ENCODE measurements at places on chromosomes 3 and 15.

- no peak for DNase-seq
These were observed 231.4 kb downstream of the CDIN1 start for GRCh38 chr15:36810656-36811449.

- no peak for DNase-seq
These were observed 11.6 kb upstream of the SPSB4 start for GRCh38 chr3:141039589-141039988.

DNA sequence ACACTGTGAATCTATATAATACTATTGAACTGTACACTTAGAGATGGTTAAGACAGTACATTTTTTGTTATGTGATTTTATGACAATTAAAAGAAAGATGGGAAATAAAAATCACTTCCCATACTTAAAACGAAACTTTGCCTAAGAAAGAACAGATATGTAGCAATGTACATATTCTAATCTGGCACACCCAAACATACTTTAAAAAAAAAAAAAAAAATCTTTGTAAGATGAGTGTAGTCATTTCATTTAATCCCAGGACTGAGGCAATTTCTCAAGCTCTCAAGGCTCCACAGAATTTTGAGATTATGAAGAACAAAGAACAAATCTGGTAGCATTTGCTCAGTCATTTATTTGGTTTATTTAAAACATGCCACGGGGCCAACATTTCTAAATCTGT lies 40.3 kb upstream of the FEZF2 start:
- no peak for DNase-seq

- no peak for DNase-seq
These were observed 119.5 kb upstream of the CNTN6 start for GRCh38 chr3:973340-973739.

DNA sequence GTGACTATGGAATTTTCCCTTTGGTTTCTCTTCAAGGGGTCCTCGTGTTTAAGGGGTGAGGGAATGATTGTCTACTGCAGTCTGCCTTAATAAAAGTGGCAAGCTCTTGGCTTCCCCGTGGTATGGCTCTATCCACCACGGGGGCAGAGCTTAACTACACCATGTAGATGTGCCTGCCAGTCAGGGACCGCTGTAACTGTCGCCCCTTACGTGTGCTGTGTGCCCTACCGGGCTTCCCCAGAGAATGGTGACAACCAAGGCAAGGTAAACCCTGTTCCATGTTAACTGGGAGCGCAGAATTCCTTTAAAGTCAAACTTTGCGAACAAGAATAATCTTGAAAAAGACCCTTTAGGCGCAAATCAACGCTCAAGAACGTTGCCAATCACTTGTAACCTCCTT lies 966 bp upstream of the C3orf80 start:
- no peak for DNase-seq

DNA sequence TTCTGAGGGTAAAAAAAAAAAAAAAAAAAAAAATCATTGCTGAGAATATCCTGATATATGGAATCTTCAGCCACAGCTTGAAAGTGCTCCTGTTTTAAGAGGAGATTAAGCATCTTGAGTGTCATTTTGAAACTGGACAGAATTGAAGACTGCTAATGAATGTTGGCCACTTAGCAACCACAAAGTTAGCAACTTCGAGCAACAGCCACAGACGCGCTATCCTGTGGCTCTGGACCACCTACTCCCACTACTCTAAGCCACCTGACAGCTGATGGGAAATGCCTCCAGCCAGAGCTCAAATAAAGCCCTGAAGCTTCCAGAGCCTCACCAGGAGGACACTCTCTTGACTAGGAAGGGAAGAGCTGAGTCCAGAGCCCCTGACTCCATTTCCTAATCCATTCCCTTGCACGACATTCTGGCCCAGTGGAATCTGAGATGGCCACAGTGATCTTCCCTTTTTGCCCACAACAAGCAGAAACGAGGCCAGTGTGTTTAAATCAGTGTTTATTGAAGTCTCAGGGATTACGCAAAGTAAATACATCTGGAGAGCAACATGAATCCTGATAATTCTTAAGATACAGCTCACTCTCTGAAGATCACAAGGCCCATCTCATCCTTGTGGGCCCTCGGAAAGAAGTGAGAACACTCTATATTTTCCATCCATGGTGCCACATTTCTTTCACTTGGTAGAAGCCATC lies 58.6 kb downstream of the TMEM212 start:
- no peak for DNase-seq

DNA sequence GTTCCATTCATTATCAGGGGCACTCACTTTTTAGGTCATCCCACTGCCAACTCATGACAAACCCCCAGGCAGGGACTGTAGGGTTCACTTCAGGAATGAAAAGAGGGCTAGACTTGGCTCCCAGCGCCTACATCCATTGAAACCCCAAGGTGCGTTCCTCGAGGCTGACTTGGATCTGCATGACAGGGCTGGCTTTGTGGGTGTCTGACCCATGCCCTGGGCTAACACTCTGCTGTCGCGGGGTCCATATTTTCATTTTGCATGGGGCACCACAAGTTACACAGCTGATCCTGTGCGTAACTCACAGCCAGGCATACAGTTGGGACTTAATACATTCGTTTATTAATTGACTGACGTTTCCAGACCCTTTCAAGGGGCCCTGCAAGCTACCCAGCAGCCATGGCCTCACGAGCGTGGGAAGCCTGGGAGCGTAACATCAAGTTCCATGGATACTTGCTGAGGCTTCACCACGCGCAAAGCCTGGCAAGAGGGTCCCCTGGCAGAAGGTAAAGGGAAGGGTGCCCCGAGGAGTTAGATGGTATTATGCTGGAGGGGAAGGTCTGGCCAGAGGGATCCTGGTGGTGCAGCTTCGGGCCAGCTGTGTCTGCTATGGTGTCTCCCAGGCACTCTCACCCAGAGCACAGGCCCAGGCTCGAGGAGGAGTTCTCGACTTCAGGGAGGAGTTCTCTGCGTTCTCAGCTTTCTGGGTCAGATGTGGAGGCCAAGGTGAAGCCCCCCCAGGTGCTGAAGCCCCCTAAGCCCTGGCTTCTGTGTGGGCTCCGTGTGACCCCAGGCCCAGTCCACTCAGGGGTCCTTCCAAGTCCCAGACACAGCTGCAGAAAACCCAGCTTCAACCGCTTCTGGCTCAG lies 85.4 kb downstream of the ADAMTS17 start:
- no peak for DNase-seq

GRCh38 chr3:142624341-142625152 lies 28.4 kb downstream of the PLS1 start:
- DNase-seq = no peak

DNA sequence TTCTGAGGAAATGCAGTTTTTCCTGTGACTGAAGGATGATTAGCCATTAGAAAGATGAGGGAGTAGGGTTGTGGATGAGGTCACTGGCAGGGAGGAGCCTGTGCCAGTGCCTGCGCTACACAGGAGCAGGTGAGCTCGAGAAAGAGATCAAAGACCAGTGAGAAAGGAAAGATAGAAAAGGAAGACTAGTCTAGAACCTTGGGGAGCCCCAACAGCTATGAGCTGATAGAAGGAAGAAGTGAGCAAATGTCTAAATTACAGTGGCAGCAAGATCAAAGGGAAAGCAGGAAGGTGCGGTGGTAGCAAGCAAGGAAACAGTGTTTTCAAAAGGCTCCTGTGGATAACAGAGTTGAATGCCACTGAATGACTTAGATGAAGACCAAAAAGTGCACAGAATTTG lies 39.6 kb downstream of the LNP1 start:
- DNase-seq = no peak

DNA sequence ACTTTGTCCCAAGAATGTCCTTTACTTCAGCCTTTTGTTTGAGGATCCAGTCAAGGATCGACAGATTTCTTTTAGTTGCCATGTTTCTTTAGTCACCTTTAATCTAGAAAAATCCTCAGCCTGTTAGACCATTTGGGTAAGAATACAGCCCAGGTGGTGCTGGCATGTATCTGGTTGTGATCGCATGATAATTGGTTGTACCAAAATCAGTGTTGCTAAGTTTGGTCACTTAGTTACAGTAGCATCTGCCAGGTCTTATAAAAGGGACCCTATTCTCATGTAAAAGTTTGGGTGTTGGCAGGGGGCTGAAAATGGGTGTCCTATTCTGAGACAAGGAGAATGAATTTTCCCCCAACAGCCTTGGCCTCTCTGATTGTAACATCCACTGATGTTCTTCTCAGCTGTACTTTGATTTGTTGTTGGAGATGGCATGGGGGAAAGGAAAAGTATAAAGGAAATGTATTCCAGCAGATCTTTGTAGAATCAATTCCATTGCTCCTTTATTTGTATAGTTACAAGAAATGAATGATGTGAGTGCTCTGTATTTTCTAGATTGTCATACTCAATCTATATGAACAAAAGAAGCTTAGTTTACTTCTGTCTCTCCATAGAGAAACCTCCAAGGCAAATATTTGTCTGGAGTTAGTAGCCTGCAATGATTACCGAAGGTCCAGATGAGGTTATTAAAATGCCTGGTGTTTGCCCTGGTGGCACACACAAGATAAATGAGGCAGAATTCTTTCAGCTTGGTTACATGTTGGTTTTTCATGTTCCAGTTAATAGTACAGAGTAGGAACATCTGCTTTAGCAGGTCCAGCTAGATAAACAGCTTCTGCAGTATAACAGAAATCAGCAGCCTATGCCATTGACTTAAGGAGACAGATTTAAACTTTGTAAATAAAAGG lies 65.7 kb downstream of the CMTM8 start:
- no peak for DNase-seq

- no peak for DNase-seq
These were observed 266.2 kb upstream of the ROPN1 start for GRCh38 chr3:124258057-124258500.

DNA sequence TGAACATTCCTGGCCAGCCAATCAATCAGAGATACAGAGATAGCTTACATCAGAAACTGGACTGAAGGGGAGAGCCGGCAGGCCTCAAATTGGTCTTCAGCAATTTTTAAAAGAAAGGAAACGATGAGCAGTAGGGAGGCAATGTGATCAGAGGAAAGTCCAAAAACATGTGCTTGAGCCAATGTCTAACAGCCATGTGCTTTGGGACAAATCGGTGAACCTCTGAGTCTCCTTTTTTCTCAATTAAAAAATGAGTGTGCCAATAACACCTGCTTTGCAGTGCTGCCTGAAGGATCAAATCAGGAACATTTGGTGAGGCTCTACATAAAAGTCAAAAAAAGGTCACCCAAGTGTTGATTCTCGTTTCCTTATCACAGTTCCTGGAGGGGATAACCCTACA lies 7.4 kb upstream of the EIF4E3 start:
- DNase-seq = no peak

GRCh38 chr3:50326182-50326541 lies 1.9 kb downstream of the TUSC2 start:
- DNase-seq = no peak

- DNase-seq = no peak
These were observed 15.1 kb downstream of the AVEN start for GRCh38 chr15:34023907-34024306.

DNA sequence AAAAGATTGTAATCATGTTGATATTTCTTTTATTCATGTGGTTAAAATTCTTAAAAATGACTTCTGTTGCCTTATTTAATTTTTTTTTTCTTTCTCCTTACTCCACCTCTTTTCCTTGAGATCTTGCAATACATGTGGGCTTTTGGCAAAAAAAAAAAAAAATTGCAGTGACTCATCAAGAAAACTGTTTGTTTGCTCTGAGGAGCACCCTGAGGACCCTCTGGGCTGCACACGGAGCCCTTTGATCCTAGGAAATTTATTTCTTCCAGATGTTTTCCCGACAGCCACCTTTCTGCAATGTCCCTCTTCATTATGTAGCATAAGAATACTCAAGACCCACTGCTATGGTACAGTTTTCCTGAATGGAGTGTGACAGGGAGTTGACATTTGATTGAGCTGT lies 371.7 kb downstream of the ZBTB20 start:
- no peak for DNase-seq

GRCh38 chr3:34256021-34256420 lies 457.6 kb downstream of the PDCD6IP start:
- DNase-seq = no peak

DNA sequence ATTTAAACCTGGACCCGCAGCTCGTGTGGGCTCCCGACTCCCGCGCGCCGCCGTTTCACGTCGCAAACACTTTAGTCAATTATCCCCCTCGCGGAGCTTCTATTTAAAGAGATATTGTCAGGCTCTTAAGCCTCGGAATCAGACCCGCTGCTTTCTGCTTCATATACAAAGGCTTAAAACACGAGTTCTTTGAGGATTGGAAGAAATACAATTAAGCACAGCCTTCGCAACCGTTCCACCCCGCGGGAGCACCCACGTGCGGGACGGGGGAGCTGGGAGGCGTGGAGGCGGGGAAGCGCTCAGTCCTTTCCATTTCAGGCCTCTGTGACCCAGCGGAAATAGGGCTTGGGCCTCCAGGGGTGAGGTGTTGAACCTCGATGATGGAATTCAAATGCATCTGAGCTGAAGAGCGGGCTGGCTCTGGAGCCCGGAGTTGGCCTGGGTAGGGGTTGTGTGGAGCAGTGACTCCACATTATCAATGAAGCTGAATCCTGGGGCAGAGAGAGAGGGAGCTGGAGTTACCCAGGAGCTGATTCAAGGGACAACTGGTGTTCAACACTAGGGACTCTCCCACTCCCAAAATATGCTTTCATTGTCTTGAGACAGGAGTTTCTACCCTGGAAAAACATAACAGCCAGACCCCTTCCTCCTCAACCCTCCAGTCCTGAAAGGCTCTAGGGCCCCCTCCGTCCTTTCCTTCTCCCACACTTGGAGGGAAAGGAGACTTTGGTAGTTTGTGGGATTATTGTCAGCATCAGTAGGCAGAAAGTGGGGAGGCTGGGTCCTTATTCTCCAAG lies 2.4 kb downstream of the ANKRD63 start:
- no peak for DNase-seq

GRCh38 chr15:72197460-72198355 lies at the start of gene GRAMD2A:
Gene GRAMD2A, minus strand, starts transcription at chr15:72197787.
- peak; percentile 92 for DNase-seq

DNA sequence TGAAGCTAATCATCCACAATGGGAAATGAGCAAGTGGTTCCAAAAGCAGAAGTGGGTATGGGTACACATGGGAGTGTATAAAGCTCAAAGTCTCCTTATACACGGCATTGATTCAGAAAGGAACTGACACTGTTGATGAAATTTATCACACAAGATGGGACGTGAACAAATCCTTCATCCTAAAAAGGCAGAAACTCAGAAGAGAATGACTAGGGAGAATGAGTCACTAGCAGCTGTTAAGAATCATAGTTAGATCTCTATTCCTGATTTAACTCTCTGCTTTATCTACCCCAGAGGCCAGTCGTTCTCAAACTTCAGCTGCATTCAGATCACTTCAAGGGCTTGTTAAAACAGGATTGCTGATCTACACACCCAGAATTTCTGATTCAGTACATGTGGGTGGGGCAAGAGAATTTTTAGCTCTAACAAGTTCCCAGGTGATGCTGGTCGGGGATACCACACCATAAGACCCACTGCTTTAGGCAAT lies 97.7 kb upstream of the PHLDB2 start:
- DNase-seq = peak; percentile 80

GRCh38 chr3:159455741-159456181 lies 532.9 kb upstream of the IL12A start:
- no peak for DNase-seq

- no peak for DNase-seq
These were observed 50.2 kb upstream of the VILL start for GRCh38 chr3:37940242-37940908.

GRCh38 chr15:65088643-65089021 lies 12.1 kb downstream of the KBTBD13 start:
- no peak for DNase-seq

GRCh38 chr15:73683777-73684580 lies at the start of gene CD276:
Gene CD276, plus strand, starts transcription at chr15:73684383. Its CDS starts 15,257 bp downstream, at chr15:73699640.
- DNase-seq = peak; percentile 80

Measured in RWPE2 (cell line).